ENCODE measurements at places on chromosomes 2 and 18.

DNA sequence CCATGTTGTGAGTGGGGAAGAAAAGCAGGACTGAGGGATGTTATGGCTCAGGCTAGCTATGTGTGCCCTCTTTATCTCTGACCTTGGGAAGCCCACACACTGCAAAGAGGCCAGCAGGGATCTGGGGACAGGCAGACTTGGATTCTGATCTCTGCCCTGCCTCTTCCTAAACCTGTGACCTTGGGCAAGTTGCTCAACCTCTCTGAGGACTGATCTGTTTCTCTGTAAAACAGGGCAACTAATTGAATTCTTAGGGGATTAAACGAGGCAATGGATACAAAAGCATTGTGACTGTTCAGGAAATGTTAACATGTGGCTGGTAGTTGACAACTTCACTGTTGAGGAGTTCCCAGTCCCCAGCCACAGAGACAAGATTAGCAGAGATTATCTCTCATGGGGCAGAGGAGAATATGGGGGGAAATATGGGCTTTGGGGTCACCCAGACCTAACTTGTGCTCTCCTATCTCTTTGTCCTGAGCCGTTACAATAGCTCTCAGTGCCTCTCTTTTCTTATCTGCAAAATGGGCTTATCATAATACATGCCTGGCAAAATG lies 184.7 kb upstream of the GLI2 start:
- no peak for DNase-seq

GRCh38 chr2:146697307-146697706 lies 1147.5 kb upstream of the ACVR2A start:
- no peak for DNase-seq

- no peak for DNase-seq
Measured at GRCh38 chr2:58146707-58147106, 94.4 kb downstream of the FANCL start.

GRCh38 chr2:223235986-223236385 lies 184.0 kb downstream of the KCNE4 start:
- no peak for DNase-seq

GRCh38 chr18:13620818-13621445 lies 105.4 kb downstream of the FAM210A start:
- DNase-seq, result no peak

DNA sequence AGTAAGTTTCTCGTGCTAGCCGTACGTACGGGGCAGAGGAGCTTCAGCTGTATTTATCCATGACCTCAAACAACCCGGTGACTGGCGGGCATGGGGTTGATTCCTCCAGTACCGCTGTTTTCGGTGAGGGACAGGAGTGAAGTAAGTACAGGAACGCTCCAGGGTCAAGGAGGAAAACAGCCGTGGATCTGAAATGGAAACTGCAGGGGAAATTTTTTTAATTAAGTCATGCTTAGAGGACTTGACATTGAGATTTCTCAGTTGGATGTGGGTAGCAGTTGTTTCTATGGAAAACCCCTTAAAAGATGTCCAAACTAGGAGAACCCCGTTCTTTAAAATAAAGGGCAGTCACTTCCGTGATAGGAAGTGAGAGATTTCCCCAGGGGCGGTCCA lies 1.2 kb downstream of the RAB12 start:
- DNase-seq, result no peak

DNA sequence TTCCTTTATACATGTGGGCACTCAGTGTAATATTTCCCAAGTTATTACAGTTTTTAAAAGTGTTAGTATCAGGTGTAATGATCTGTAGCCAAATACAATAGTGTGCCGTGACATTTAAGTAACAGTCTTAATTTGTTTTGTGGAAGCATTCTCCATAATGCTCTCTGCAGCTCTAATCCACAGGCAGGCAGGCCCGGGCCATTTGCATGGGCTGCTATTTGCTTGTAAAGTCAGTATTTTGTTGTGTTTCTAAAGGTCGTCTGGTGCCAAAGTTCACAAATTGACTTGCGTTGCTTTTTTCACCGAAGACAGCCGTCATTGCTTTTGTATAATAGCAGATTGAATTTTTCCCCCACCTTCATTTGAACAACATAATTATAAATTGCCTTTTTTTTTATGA lies 153.0 kb downstream of the GBX2 start:
- DNase-seq, result no peak

GRCh38 chr2:24832931-24833701 lies 39.9 kb downstream of the CENPO start:
- no peak for DNase-seq

GRCh38 chr2:187003611-187004010 lies 154.6 kb upstream of the ZSWIM2 start:
- DNase-seq, result no peak

- no peak for DNase-seq
Measured at GRCh38 chr2:151634736-151635467, 99.4 kb downstream of the NEB start.

- no peak for DNase-seq
Measured at GRCh38 chr2:181255651-181256050, 201.5 kb upstream of the ITGA4 start.

- DNase-seq, result no peak
Measured at GRCh38 chr2:232955856-232956255, 57.2 kb downstream of the NGEF start.

DNA sequence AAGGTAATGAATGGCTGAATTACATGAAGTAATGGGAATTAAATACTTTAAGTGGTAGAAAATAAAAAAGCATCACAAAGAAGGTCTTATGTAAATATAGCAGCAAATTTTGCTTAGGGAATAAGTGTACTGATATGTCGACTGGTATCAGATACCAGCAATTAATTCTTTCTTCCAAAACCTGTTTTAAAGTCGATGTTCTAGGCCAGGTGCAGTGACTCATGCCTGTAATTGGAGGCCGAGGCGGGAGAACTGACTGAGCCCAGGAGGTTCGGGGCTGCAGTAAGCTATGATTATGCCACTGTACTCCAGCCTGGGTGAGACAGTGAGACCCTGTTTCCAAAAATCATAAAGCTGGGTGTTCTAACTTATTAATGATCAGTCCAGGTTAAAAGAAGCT lies 30.3 kb downstream of the SP3 start:
- DNase-seq, result no peak

DNA sequence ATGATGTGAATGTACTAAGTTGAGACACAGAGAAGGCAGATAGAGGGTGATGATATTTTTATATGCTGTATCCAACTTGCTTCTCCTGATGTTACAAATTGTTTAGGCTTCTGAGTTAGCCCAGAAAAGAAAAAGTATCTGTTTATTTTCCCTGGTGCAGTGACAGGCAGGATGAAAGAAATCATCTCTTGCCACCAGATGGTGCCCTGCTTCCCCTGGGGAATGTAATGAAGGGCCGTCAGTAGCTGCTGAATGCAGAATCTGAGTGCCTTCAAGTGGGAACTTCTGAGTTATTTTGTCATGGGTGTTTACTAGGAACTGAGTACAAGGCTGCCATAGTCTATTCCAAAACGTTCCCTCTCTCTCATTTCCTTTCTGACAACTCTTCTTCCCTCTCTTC lies 525.6 kb downstream of the MBD2 start:
- no peak for DNase-seq

- no peak for DNase-seq
Measured at GRCh38 chr2:232111551-232111950, 150.0 kb downstream of the DIS3L2 start.

- peak; percentile 93 for DNase-seq
Measured at GRCh38 chr18:45967007-45967706, at the start of gene EPG5. TSS of gene EPG5 (minus strand) at chr18:45967329. CDS start at chr18:45967239, 90 bp downstream.

DNA sequence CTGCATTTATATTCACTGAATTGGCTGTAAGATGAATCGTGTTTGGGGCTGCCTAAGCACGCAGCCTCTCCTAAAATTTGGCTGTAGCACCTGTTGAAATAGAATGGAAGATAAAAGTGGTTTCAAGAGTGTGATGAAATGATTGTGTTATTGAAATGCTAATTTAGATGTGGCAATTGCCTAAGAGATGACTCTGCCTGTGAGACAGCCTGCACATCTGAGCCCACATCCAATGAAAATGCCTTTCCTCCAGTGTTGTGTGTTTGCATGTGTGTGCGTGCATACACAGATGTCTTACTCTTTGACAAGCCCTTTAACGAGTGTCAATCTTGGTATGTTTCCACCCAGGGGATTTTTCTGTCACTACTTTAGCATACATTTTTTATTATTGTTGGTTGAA lies 346.9 kb downstream of the MEIS1 start:
- no peak for DNase-seq

DNA sequence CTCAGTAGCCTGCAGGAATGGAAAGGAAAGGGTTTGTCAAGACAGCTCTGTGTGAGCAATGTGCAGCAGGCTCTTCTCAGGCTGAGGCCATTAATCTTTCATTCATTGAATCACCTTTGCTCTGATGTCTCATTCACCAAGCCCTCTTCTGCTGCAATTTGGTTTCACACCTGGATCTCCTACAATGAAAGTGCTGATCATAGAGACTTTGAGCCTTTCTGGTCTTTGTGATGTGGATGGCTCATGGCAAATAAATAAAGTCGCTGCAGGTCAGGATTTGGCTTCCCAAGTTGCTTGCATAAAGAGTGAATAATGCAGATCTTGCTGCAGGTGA lies 95.8 kb upstream of the SPRED2 start:
- DNase-seq, result no peak

DNA sequence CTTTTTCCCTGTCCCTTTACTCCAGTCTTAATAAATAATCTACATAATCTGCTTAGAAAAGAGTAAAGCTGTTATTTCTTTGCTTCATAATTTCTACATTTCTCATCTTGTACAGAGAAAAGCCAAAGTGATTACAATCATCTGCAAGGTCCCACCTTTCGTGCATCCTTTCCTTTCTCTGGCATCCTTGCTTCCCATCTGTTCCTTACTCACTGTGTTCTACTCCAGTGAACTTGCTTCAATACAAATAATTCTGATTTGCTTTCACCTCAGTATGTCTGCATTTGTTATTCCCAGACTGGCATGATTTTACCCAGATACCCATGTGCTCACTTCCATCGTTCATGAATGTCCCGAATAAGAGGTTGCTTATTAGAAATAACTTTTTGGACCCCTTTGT lies 99.4 kb upstream of the DSEL start:
- no peak for DNase-seq

DNA sequence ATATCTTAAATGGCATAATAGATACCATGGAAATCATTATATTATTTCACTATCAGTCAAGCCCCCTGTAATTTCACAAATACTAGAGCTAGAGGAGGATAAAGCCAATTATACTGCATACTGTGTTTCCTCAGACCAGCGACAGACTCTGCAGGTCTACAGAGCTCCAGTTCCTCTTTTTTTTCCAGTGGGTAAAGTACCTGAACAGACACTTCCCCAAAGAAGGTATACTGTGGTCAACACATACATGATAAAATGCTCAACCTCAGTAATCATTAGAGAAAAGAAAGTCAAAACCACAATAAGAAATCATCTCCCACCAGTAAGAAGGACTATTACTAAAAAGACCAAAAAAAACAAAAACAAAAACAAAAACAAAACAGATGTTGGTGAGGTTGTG lies 44.6 kb downstream of the SCN7A start:
- no peak for DNase-seq

- DNase-seq, result no peak
Measured at GRCh38 chr18:78407466-78407844, 572.2 kb upstream of the SALL3 start.

- DNase-seq, result no peak
Measured at GRCh38 chr18:10421859-10422258, 32.6 kb upstream of the APCDD1 start.

- no peak for DNase-seq
Measured at GRCh38 chr2:11456251-11456650, 9.7 kb downstream of the E2F6 start.

GRCh38 chr18:22542406-22542835 lies 124.7 kb upstream of the CTAGE1 start:
- no peak for DNase-seq

- no peak for DNase-seq
Measured at GRCh38 chr2:120791243-120791961, 55.7 kb downstream of the GLI2 start.

- DNase-seq, result no peak
Measured at GRCh38 chr2:171909266-171909665, 13.0 kb upstream of the HAT1 start.

- DNase-seq, result no peak
Measured at GRCh38 chr18:75391279-75392225, 36.0 kb downstream of the SMIM21 start.

DNA sequence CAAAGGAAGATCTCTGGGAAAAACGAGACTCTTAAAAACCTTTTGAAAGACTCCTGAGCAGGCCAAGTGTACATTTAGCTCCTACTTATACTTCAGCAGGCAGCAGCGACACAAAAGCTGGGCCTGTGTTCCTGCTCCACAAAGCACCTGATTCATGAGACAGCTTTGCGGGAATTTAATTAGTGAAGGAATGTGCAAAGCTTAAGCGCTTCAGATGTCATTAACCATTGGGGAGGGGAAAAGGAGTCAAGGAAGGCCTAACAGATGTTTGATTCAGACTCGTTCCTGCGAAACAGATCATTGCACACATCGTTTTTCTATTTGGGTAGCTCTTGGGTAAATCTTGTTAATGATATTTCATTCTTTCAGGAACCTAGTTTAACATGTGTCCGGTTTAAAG lies 125.9 kb downstream of the MAIP1 start:
- DNase-seq, result no peak

- no peak for DNase-seq
Measured at GRCh38 chr2:183081911-183082310, 3.4 kb downstream of the DUSP19 start.

DNA sequence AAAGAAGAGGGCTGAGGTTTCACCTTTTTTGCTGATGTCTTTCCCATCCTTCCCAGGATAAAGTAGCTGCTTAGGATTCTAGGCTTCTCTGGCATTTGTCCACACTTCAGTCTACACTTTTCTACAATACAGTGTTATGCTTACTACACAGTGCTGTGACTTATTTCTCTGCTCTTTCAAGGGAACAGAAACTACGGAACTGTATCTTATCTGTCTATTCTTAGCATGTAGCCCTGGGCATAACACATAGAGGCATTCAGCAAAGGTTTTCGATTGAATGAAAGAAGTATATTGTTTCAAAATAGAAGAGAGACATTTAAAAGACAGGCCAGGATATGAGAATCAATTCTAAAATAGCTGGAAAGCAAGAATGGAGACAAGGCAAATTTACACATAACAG lies 110.9 kb downstream of the ARHGEF33 start:
- no peak for DNase-seq

- no peak for DNase-seq
Measured at GRCh38 chr2:195779491-195779890, 122.5 kb downstream of the SLC39A10 start.

- DNase-seq, result no peak
Measured at GRCh38 chr18:48622911-48623431, 84.1 kb downstream of the CTIF start.

DNA sequence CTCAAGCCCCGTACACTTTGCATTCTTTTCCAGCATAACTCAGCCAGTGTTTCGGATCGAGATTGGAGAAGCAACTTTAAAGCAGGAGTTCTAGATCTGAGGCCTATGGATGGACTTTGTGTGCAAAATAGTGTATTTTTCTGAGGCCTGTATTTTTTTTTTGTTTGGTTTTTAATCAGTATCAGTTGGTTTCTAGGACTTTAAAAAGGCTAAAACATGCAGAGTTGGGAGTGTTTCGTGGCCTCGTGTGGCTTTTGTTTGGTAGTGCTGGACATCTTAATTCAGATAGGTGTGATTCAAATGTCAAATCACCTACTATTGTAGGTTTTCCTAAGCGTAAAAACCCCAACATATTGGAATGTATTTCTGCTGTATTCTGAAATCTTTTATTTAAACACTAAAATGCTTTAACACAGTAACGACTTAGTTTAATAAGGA lies 282 bp upstream of the PUS10 start:
- DNase-seq, result no peak
